Left lung (tissue), 14 donors: ENCODE measurements at places on chromosomes 2 and 18. TPM values are rescaled to one million over a fixed set of nuclear protein-coding genes. Genes with fewer than 3 reads are reported as not detected.

DNA sequence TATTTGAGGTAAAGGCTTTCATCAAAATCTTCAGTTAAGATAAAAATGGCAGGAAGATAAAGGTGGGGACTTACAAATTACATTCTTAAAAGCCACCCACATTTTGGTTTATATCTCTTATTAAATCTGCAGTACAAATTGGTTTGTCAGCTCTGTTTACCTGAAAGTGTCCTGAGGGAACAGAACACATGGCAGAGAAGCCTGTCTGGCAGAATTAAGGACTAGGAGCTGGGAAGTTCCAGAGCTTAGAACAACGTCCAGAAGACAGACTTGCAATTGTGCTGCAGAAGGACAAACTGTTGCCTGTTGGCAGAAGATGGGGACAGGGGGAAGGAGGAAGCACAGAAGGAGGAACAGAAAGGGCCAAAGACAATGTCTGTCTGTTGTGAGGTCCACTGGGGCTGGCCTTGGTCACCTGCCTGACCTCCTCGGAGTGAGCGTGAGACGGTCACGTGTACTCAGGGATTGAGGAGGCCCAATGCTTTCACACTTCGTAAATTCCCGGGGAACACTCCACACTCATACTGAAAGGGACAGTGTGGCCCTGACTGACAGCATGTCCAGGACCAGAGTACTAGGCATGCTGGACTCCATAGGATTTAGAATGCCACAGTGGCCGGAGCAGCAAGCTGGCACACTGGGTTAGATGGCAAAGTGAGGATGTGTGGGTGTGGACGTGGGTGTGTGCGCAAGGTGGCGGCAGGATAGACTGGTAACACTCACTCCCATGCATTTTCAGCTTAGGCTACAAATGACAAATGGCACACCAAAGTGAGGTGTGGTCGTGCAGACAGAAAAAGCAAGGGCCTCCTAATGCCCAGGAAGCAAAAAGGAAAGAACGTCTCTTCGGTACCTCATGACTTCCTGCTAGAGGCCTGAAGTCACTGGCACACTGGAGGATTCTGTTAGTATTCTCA, 210.9 kb upstream of the REV1 start:
- no peaks in the 10 kb centered on the region for H3K36me3 ChIP-seq
- H3K4me3 ChIP-seq: no peak overlapping the region
- no peak for DNase-seq
- no peak overlapping the region for H3K27ac ChIP-seq
- H3K4me1 ChIP-seq: no peaks in the 10 kb centered on the region
- H3K27me3 ChIP-seq: no peaks in the 10 kb centered on the region

DNA sequence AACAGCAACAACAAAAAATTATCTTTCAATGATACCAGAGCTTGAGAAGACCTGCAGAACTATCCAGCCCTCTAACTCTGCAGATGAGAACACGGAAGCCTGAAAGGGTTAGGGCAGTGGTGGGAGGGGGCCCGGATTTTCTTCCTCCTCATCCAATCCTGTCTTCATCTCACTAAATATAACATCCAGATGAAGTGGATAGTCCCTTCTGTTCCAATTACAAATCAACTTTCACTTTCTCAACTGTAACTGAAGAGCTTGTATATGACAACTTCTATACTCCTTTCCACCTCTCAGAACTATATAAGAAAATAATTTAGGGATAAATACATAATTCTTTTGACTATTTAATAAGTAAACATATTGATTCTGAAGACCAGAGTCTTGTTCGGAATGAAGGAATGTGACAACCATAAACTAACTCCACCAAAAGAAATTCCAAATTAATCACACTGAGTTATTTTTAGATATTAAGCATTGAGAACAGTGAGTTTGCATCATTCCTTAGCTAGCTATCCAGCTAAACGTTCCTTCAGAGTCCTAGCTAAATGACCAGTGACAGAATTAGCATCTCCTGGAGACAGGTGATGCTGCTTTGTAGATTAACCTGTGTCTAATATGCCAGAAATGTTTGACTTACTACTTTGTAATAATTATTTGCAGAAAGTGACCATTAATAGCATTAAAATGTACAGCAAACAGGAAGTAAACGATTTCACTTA, 32.7 kb downstream of the SFT2D3 start:
- H3K27me3 ChIP-seq: no peaks in the 10 kb centered on the region
- peak overlapping the region; percentile 69 for H3K27ac ChIP-seq
- H3K4me1 ChIP-seq: no peaks in the 10 kb centered on the region
- DNase-seq: no peak

DNA sequence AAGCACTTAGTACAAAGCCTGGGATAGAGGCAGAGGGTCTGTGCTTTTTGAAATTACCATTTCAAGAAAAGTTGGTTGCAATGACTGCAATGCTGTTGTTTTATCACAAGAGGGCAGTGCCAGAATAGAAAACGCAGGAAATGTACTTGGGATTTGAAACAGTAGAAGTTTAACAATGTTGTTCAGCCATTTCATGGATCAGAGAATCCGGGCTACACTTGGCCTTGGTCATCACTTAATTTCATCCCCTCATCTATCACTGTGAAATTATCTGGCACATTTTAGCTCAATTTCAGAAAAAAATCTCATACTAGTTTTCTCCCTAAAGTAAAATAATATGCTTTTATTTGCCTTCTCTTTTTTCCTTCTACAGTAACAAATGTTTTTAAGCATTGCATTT, 70.8 kb downstream of the RAPGEF4 start:
- H3K4me1 ChIP-seq: no peaks in the 10 kb centered on the region
- H3K27ac ChIP-seq: no peak overlapping the region
- DNase-seq: peak; percentile 30

DNA sequence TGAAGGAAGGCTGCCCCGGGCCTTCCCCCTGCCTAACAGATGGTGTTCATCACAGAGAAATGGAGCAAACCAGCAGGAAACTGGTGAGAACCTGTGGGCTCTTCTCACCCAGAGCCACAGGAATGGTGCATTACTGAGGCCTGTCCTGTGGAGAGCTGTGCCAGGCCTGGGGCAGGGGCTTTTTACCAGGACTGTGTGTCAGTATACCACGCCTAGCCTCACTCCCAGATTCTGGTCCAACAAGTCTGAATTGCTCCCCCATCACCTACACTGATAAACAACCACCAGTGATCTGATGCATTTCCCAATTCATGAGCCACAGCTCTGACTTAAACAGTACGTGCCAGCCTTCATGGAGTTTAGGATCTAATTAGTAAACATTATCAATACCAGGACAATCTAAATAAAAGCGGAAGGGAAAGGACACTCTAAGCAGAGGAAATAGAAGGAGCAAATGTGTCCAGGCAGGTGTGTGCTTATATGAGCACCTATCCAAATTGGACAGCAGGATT, 8.9 kb upstream of the DGUOK start:
- no peaks in the 10 kb centered on the region for H3K4me1 ChIP-seq
- DNase-seq: no peak
- H3K4me3 ChIP-seq: no peak overlapping the region
- H3K27me3 ChIP-seq: peaks cover 9% of the 10 kb centered on the region
- H3K36me3 ChIP-seq: no peaks in the 10 kb centered on the region

DNA sequence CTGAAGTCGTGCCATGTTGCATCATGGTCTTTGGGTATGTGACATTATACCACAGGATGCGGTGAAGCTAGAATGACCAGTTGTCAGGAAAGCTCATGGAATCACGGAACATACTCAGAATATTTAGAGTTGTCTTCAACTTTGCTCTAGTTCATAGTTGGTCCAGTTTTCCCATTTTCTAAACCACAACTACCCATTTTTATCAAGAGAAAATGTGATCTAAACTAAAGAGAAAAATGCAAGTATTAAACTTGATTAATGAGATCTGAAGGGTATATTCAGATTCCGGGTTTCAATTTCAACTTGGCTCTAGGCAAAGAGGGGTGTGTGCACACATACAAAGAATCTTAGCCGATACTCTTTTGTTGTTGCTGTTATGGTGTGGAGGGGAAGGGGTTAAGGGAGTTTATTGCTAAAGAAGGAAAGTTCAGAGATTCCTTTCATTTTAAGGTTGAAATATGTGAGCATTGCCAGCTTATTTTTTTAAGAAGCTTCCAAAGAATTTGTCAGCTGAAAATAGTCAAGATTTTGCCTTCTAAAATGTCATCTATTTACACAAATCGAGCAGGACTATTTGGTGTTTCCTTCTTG, 516.6 kb upstream of the ZEB2 start:
- H3K36me3 ChIP-seq: no peaks in the 10 kb centered on the region
- H3K27me3 ChIP-seq: no peaks in the 10 kb centered on the region
- H3K4me1 ChIP-seq: no peaks in the 10 kb centered on the region
- DNase-seq: no peak
- no peak overlapping the region for H3K4me3 ChIP-seq

The SH3YL1 gene
- polyA plus RNA-seq: 104 TPM
